Stimulated activated CD8-positive, alpha-beta memory T cell treated with anti-CD3 and anti-CD28 coated beads, Interleukin-2, amount 100 ng/mL, for 48 hours (primary cell): ENCODE measurements at places on chromosomes 7 and 10.

GRCh38 chr10:89651205-89651915 lies 6.3 kb upstream of the PANK1 start:
- no peak for DNase-seq

- DNase-seq, result no peak
Observed at GRCh38 chr7:128247640-128248194, 6.6 kb downstream of the LEP start.

GRCh38 chr7:151271699-151272355 lies 23.3 kb upstream of the SMARCD3 start:
- no peak for DNase-seq

- no peak for DNase-seq
Observed at GRCh38 chr10:66931949-66932343, 6.1 kb downstream of the LRRTM3 start.

DNA sequence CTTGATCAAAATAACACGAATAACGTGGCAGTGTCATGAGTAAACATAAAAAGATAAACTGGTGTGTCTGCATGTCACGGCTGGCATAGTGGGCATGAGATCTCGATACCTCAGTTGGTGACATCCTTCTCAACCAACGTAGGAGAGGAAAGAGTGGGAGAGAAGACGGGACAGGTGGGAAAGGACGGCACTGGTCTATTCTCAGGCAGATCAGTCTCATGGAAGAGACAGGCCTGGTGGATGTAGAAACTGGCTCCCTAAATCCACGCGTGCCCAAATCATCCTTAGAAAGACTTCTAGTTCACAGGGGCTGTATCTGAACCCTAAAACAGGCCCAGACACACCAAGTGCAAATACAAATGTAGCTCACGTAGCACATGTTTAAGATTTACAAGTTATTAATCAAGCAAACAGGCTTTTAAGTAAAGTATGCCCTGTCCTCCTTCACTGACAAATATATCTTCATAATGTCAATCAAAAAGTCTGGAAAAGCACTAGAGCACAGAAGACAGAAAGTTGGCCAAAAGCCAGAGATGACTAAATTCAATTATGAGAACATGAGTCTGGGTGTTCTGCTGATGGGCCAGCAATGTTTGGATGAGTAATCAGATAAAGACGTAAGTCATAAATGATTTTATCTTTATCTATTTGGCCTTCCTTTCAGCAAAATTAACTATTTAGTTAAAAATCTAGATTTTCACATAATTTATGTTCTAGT lies 56.3 kb downstream of the SFMBT2 start:
- no peak for DNase-seq

DNA sequence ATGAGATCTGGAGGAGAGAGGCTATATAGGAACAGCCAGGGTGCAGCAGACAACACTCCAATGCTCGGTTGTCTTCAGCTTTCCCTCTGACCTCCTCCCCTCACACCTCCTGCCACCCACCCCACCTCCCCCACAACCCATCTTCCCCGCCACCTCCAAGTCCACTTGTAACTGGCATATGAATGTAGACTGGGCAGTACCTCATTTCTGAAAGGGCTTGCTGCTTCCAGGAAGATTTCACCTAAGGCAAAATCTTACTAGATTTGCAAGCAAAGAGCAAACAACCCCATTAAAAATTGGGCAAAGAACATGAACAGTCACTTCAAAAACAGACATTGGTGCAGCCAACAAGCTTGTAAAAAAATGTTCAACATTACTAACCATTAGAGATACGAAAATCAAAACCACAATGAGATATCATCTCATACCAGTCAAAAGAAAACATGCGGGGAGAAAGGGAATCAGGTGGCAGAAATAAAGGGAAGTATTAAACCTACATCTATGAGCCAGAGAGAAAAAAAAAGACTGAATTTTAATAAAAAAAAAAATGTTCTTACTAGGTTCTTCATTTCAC lies 164.6 kb upstream of the C1GALT1 start:
- no peak for DNase-seq

GRCh38 chr10:24349379-24350001 lies 140.6 kb downstream of the KIAA1217 start:
- DNase-seq, result no peak

- no peak for DNase-seq
Observed at GRCh38 chr10:35605191-35605590, at the start of gene GJD4. Gene GJD4, plus strand, starts transcription at chr10:35605341. Its CDS starts 227 bp downstream, at chr10:35605568.

GRCh38 chr7:47576031-47576865 lies 5.7 kb downstream of the TNS3 start:
- no peak for DNase-seq

DNA sequence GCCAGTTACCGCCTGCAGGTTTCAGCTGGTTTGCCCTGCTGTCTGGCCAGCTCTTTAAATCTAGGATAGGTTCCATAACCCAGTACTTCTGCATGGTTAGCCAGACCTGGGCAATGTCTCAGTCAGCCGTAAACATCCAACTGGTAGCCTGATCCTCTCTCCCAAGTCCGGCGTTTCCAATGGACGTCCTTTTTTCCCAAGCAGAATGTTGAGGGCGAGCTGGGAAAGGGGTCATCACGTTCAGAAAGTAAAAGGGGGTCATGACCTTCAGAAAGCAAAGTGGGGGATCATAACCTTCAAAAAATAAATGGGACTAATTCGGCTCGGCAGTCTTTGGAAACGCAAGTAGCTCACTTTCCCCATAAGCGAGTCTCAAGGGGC lies 430 bp downstream of the PON3 start:
- no peak for DNase-seq

GRCh38 chr7:107860279-107860961 lies 30.6 kb upstream of the DLD start:
- DNase-seq, result no peak

DNA sequence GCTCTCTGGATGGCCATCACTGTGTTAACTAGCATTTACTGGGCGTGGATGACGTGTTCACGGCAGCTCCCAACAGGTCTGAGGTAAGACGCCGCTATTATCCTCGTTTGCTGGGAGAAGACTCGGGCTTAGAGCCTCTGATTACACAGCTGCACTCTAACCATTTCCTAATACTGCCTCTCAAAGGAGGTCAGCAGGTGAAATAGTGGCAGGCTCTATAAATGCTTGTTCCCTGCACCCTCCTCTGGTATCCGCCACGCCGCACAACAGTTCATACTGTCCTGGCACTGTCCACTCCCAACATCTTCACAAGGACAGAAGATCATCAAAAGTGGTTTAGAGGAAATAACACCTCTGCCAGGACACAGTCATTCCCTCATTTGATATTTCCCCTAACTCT lies 28.3 kb downstream of the HIPK2 start:
- no peak for DNase-seq

DNA sequence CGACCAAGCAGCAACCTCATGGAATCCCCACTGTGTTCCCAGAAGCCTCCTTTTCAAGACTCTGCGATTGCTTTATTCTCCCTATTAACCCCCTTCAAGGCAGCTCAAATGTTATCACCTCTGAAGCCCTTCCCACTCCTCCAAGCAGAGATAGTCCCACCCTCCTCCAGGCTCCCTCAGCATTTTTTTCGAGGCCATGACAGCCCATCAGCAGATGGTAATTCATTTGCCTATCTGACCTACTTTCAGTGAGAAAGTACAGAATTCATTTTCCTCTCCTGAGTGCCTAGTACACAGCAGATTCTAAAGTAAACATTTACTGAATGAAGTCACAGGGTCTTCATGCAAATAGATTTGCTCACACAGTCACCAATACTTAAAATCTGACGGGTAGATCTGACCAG lies 47.8 kb downstream of the HERPUD2 start:
- no peak for DNase-seq

- no peak for DNase-seq
Observed at GRCh38 chr10:120982507-120982906, 131.3 kb downstream of the WDR11 start.

DNA sequence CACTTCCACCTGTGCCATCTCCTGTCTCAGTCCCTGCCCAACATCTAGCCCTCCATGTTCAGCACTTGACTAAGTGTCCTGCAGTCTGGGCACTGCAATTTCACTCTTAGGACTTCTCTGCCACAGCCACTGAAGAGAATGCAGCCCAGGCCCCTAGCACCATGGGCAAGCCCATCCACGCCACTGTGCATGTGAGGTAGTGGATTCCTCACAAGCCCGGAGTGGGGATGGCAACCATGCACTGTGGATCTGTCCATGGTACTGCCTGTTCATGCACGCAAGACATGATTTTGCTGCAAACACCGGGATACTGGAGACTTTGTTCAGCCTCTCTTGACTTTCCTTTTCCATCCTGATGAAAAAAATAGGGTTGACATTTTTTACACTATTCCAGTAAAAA lies 12.3 kb downstream of the DDC start:
- DNase-seq, result no peak

GRCh38 chr7:4149236-4149635 lies 532.9 kb upstream of the FOXK1 start:
- no peak for DNase-seq

DNA sequence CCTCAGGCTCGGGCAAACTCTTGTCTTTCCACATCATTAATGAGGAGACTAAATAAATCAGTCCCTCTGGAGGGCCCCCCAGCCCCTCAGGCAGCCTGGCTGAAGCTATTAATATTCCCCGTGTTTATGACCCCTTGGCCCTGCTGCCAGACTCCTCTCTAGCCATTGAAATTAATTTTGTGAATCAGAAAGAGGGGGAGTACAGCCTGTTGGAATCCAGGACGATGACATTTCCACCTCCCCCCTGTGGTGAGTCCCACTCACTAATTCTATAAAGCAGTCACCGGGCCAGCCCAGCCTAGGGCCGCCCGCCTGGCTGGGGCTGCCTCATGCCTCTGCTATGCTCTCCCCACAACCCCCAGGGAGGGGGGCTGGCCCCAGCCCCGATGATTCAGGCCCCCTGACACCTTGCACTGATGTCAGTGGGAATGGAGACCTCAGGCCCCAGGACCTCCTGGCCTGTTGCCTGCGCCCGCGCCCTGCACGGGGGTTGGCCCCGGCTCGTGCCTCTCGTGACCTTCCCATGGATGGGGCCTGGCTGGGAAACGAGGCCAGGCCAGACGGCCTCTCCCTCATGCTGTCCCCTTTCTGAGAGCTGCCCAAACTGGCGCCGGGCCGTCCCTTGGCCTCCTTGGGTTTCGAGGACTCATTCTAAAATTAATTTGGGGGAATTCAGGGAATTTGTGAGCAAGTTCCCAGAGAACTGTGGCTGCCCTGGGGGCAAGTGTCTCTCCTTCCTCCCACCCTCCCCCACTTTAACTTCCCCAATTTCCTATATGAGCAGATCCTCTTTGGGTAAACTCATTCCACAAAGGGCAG lies 34.0 kb downstream of the TMEM270 start:
- no peak for DNase-seq

DNA sequence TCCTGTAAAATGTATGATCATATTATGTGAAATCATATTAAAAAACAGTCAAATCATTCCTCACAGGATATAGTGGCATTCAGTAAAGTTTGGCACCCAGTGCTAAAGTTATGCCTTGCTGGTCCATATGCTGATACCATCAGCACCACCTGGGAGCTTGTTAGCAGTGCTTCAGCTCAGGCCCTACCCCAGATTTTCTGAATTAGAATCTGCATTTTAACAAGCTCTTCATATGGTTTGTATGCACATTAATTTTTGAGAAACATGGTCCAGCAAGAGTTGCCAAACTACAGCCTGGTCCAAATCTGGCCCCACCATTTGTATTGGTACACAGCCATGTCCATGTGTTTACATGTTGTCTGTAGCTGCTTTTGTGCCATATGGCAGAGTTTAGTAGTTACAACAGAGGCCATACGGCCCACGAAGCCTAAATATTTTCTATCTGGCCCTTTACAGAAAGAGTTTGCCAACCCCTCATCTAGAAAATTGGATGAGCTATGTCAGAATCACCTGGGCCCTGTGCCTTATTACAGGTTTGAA lies 30.1 kb downstream of the RAB18 start:
- no peak for DNase-seq

DNA sequence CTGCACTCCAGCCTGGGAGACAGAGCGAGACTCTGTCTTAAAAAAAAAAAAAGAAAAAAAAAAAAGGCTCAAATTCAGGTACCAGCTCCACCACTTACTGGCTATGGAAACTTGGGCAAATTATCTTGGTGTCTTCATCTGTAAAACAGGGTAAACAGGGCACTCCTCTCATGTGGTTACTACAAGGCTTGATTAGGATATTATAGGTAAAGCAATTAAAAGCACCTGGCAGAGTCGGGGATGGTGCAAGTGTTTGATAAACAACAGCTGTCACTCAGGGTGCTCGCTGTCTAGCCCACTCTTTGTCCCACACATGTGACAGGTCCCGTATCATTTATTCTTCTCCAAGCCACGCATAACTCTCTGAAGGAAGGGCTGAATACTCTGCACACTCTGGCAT lies 96.9 kb downstream of the SORBS1 start:
- no peak for DNase-seq

GRCh38 chr7:42138691-42139090 lies 98.3 kb downstream of the GLI3 start:
- no peak for DNase-seq

- no peak for DNase-seq
Observed at GRCh38 chr7:55439627-55440026, 74.5 kb downstream of the LANCL2 start.

DNA sequence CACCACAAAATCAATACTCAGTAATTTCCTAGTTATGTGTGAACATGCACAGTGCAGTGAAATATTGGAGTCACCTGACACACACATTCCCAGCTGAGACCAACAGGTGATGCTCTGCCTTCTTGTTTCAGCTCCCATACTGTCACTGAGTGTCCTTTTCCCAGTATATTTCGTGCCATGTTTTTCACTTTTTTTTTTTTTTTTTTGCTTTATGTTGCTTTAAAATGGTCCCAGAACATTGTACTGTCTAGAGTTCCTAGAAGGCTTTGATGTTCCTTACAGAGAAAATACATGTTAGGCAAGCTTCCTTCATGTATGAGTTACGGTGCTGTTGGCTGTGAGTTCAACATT lies 45.6 kb downstream of the ELAPOR2 start:
- DNase-seq, result no peak

- DNase-seq, result no peak
Observed at GRCh38 chr7:13604178-13604577, 385.3 kb downstream of the ETV1 start.

DNA sequence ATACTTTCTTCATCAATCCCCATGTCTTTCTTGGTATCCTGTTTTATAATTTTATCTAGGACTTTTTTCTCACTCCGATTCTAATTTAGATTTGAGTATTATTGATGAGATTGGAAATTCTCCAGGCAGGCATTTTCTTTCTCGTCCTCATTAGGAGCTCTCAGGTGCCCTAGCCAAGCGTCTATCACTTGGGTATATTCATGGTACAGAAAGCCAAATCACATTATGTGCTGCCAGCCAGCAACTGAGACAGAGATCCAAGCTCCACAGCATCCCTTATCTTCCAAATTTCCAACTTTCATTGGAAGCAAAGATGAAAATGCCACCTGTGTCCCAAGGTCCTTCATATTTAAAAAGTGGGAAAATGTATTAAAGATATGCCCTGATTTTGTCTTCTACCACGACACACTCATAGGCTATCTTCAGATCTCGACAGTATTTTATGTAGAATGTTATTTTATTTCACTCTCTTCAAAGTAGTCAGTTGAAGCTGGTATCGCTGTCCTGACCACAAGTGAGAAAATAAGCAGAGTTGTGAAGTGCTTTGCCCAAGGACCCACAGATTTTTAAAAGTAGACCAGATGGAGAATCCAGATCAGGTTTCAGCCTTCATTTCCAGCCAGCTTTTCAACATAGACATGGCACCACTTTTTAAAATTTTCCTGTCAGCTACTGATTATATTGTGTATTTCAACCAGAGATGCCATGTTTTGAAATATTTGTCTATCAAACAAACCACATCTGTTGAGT lies 773.4 kb downstream of the CNTNAP2 start:
- DNase-seq, result no peak

GRCh38 chr10:78291722-78292121 lies 258.1 kb downstream of the RPS24 start:
- no peak for DNase-seq

- DNase-seq, result no peak
Observed at GRCh38 chr10:97332591-97333350, 1.8 kb downstream of the FRAT2 start.
